ENCODE measurements at places on chromosomes 2 and 18.

- DNase-seq, result no peak
Observed at GRCh38 chr2:27323596-27324285, 844 bp upstream of the MPV17 start.

- no peak for DNase-seq
Observed at GRCh38 chr2:26605195-26605998, 35.8 kb downstream of the CIB4 start.

- DNase-seq, result no peak
Observed at GRCh38 chr2:230981704-230982103, 14.2 kb upstream of the SPATA3 start.

- DNase-seq, result no peak
Observed at GRCh38 chr2:173414823-173415322, 60.2 kb downstream of the CDCA7 start.

GRCh38 chr2:34102339-34102738 lies 503.2 kb upstream of the FAM98A start:
- no peak for DNase-seq

GRCh38 chr2:11833601-11834000 lies 87.2 kb downstream of the LPIN1 start:
- no peak for DNase-seq

Measured in left ventricle myocardium inferior (tissue), 1 donor.